ENCODE measurements at places on chromosomes 6 and 20.

DNA sequence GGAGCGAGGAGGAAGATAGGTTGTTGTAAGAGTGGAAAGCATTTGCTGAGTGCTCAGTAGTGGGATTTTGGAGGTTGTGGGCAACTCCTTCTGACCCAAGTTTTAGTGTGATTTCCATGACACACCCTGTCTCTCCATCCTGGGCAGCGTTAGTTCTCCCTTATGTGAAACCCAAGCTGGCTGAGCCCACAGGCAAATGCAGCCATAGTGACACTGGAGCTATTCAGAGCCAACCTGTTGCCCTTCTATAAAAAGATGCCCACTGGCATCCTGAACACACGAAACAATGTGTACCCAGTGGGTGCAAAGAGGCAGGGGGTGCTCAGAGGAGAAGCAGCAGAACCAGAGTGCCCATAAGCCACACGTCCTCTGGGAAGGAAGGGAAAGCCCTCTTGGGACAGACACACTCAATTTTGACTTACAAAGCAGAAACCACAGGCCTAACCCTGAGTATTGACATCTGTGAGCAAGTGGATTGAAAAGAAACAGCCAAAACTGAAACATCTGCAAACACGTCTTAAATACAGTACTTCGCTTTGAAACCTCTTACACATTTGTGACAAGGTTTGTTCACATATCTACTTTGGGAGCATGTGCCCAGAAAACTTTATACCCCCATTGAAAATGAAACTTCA is 54.6 kb downstream of the BPIFB1 start:
- DNase-seq, result no peak

DNA sequence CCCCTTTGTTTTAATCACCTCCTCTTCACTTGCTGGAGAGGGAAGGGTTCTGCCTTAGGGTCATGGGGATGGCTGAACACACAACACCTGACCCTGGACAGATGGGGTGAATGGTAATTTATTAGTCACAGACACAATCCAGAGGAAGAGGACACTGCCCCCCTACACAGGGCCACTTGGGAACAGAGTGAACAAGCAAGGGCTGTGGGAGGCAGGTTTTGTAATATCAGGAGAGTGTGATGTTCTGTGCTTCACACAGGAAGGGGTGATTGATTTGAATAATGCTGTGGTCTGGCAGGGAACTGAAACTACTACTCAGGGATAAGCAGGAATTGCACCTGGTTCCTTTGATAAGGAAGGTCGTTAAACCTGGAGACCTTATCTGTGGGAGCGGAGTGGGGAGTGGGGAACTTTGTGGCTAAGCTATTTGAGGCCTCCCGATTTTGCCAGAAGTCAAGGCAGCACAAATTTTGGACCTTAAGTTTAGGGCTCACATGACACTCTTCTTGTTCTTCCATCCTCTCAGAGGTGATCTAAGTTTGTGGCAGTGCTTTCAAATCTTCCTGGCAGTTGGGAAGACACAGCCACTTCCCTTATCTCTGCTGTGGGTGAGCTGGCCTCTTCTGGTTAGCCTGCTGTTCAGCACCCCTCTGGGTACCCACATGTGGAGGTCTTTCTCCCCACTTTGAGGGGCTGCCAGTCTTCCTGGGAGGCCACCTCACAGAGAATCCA is 77.8 kb downstream of the CD164 start:
- no peak for DNase-seq

GRCh38 chr20:61257611-61258010 is 5.5 kb downstream of the CDH4 start:
- DNase-seq, result no peak

DNA sequence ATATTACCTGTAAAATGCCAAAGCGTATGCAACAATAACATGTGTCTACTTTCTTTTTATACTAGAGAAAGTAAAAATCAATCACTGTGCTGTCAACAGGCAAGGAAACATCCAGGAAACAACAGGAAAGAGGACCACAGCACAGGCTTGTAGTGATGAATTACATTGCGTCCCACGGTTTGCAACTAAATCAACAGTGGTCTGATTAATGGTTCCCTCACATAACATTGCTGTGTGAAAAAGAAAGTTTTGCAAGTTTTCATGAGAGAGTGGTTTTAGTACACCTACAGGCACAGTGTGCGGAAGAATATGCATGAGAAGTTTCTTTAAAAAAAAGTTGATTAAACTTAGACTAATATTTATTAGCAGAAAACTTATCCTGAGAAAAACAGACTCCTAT is 329.5 kb upstream of the HSF2 start:
- DNase-seq, result no peak

DNA sequence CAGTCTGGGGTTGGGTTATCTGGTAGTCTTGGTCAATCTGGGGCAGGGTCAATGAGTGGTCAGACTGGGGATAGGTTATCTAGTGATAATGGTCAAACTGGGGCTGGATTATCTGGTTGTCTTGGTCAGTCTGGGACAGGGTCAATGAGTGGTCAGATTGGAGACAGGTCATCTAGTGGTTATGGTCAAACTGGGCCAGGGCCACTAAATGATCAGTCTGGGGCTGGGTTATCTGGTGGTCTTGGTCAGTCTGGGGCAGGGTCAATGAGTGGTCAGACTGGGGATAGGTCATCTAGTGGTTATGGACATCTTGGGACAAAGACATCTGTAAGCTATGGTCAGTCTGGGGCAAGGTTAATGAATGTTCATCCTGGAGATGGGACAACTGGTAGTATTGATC is 28.5 kb upstream of the BPIFA2 start:
- no peak for DNase-seq

GRCh38 chr20:12969071-12969669 is 39.6 kb upstream of the SPTLC3 start:
- DNase-seq, result no peak

DNA sequence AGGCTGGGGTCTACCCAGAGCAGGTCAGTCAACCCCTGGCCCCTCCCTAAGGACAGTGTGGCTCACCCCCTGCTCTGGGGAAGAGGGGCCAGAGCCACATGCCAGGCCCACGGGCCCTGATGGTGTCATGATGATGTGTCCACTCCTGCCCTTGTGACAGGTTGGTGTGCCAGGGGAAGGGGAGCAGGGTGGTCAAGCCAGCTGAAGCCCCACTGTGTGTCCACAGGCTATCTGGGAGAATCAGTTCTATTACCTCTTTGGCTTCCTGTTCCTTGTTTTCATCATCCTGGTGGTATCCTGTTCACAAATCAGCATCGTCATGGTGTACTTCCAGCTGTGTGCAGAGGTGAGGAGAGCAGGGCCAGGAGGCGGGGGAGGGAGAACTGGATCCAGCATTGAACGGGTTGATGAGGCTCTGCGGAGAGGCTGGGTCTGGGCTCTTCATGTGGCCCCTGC is 47.7 kb downstream of the PLAGL2 start:
- DNase-seq, result no peak

GRCh38 chr20:33673410-33674293 is 576 bp downstream of the NECAB3 start:
- DNase-seq, result no peak

- no peak for DNase-seq
These were observed 69.8 kb downstream of the STXBP5 start for GRCh38 chr6:147274012-147274411.

GRCh38 chr6:11692451-11693376 is 85.9 kb downstream of the ADTRP start:
- no peak for DNase-seq

- DNase-seq, result no peak
These were observed 99.1 kb downstream of the ARID1B start for GRCh38 chr6:156876302-156876701.

- DNase-seq, result peak; percentile 59
These were observed 703 bp downstream of the SNX9 start for GRCh38 chr6:157823528-157824370.

DNA sequence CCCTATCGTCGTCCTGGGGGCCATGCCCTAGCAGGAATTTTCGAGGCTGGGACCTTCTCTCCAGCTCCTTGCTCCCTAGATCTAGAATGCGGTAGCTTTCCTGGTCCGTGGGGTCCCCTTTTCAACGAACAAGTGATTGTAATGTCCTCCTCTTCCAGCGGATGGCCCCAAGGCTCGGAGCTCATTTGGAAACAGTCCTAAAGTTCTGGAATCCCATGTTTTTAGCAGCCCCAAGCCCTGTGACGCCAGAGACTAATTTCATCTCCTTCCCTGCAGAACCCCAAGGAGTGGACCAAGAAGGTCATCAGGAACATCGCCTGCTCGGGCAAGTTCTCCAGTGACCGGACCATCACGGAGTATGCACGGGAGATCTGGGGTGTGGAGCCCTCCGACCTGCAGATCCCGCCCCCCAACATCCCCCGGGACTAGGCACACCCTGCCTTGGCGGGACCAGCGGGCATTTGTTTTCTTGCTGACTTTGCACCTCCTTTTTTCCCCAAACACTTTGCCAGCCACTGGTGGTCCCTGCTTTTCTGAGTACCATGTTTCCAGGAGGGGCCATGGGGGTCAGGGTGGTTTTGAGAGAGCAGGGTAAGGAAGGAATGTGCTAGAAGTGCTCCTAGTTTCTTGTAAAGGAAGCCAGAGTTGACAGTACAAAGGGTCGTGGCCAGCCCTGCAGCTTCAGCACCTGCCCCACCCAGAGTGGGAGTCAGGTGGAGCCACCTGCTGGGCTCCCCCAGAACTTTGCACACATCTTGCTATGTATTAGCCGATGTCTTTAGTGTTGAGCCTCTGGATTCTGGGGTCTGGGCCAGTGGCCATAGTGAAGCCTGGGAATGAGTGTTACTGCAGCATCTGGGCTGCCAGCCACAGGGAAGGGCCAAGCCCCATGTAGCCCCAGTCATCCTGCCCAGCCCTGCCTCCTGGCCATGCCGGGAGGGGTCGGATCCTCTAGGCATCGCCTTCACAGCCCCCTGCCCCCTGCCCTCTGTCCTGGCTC is 48.5 kb downstream of the PYGB start:
- DNase-seq, result peak; percentile 11

DNA sequence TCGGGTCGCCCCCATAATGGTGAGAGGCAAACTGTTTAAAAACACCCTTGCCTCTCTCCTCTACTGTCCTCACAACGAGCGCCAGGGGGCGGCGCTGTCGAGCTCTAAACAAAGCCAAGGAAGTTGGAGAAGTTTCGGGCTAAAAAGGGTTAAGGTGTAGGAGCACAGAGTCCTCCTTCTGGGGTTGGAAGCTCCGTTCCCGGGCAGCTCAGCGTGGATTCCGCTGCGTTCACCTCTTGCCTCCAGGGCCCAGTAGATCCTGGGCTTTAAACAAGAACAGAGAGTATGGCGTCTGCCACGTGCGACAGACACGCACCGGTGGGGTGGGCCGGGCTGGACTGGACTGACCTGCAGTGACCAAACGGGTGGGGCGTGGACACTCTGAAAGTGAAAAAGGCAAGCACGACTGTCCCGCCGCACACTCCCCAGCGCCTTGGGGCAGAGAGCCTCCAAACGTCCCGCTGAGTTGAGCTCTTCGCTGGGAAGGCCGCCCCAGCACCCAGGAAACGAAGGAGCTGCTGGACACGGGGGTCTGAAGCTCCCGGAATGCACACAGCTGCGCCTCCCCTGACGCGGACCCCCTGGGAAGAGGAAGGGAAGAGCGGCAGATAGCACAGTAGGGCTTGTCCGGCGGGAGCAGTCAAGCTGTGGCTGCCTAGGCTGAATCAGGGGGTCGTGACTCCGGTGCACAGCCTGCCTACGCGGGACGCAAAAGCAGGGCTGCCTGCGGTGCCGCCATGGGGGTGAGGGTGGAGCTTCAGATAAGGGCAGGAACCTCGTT is 1.6 kb upstream of the THBD start:
- DNase-seq, result no peak

DNA sequence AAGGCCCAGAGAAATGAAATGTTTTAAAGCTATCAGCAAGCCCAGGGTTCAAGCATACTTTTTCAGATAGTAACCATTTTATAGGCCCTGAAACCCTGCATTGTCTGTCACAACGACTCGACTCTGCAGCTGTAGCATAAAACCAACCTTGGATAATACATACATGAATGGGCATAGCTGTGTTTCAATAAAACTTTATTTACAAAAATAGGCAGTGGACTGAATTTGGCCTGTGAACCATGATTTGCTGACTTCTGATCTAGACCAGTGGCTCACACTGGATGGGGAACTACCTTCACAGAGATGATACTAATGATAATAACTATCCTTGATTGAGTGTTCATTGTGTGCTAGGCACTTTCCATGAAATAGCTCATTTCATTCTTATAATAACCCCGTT is 97.3 kb upstream of the ZNFX1 start:
- no peak for DNase-seq

DNA sequence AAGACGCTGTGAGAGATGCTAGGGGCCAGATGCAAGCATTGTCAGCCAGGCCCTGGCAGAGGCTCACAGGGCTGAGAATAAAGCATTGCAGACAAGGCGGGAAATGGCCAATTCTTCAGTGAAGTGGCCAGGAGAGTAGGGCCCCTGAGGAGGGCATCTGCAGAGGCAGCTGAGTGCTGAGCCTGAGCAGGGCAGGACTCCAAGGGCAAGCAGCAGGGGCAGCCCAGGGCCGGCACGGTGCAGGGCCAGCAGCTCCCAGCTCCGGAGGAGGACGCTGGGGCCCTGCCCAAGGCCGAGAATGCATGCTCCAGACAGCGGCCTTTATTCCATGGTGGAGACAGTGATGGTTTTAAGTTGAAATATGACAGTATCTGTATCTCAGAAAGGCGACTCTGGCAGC is 305.5 kb downstream of the FOXC1 start:
- DNase-seq, result no peak

GRCh38 chr6:32462609-32463008 is 22.9 kb downstream of the HLA-DRA start:
- DNase-seq, result no peak

GRCh38 chr20:31605902-31606803 is 1.1 kb downstream of the ID1 start:
- peak; percentile 24 for DNase-seq

- no peak for DNase-seq
These were observed 700 bp upstream of the MCUR1 start for GRCh38 chr6:13814938-13815575.

DNA sequence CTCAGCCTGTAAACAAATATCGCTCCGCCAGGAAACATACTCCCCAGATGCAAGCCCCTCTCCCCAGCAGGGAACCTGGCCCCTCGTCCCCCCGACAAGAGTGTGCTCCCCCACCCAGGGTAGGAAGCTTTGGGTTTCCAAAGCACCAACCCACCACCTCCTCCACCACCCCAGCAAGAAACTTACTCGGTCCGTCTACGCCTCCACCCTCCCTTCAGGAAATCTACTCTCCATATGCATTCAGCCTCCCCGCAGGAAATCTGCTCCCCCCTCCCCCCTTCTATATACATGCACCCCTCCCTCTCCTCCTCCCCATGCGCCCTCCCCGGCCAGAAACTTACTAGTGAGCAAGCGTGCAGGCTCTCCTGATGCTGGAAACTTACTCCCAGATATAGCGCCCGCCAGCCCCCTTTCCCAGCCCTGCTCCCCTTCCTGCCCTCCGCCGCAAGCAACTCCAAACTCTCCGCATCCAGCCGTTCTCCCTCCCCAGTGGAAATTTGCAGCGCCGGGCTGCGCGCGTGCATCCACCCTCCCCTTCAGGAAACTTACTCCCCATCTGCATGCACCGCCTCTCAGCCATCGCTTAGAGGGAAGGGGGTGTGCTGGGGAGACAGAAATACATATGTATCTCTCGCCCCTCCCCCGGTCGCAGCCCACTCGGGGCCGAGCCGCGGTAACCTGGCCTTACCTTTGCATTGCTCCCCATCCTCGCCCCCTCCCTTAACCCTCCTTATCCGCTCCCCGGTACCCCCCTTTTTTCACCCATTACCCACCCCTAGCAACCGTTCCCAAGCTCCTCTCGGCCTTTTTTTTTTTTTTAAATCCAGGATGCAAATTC is at the start of gene TRERF1:
TRERF1 (minus strand) TSS at position 594 of the 838 bp plus-strand sequence. CDS start 182,336 bp downstream, outside the sequence.
- peak; percentile 57 for DNase-seq

GRCh38 chr6:130167655-130168054 is 55.1 kb downstream of the SAMD3 start:
- DNase-seq, result no peak

Measured in CD8-positive, alpha-beta T cell (primary cell).